Cerebellum (tissue), 4 donors: ENCODE measurements at places on chromosomes 2 and 18. TPM values are rescaled to one million over a fixed set of nuclear protein-coding genes. Genes with fewer than 3 reads are reported as not detected.

GRCh38 chr2:207724113-207724512 is 12.7 kb downstream of the CCNYL1 start:
- DNase-seq, result no peak

CD8B2 gene
- not detected for total RNA-seq

- no peak for DNase-seq
Measured at GRCh38 chr2:33241072-33241471, 235.4 kb upstream of the RASGRP3 start.

NXPH2 gene
- 12.7 TPM for total RNA-seq

HAAO gene
- 2.7 TPM for total RNA-seq

ASXL3 gene
- 98.8 TPM for total RNA-seq

CPSF3 gene
- total RNA-seq, result 36.1 TPM

SLC16A14 gene
- total RNA-seq, result 52.7 TPM

DNA sequence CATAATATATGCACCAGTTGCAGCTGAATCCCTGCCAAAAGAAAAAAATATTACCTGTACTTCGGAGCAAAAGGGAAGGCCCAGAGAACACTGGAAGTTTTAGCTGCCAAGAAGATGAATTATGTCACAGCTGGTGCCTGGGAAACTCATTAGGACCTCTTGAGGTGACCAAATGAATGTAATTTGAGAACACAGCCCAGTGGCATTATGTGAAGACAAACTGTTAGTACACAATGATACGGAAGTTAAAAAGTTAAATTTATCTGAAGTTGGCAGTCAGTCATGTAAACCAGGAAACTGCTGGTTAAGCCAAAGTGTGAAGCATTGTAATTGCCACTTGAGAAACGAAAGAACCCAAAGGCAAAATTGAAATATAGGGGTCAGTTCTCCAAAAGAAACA is 80.7 kb downstream of the EML4 start:
- DNase-seq, result no peak

NEB gene
- 3.9 TPM for total RNA-seq

IL1R1 gene
- 1.5 TPM for total RNA-seq

GRCh38 chr2:219525533-219526232 is 11.4 kb downstream of the ASIC4 start:
- no peak for DNase-seq

DNA sequence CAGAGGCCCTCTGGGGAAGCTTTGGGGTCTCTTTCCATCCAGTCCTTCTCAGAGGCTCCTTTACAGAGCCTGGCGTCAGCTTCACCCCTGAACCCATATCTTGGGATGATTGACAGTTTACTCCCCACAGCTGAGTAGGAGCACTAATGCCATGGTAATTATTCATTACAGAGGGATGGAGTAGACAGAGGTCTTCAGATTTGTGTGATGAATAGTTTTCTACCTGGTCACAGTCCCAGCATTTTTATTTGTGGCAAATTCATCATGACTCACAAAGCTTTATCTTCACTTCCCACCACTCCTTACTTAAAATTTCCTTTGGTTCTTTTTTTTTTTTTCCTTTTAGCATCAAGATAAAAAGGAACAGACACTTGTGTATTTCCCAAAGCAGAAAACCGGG is 104.2 kb downstream of the CCDC85A start:
- DNase-seq, result no peak

DNA sequence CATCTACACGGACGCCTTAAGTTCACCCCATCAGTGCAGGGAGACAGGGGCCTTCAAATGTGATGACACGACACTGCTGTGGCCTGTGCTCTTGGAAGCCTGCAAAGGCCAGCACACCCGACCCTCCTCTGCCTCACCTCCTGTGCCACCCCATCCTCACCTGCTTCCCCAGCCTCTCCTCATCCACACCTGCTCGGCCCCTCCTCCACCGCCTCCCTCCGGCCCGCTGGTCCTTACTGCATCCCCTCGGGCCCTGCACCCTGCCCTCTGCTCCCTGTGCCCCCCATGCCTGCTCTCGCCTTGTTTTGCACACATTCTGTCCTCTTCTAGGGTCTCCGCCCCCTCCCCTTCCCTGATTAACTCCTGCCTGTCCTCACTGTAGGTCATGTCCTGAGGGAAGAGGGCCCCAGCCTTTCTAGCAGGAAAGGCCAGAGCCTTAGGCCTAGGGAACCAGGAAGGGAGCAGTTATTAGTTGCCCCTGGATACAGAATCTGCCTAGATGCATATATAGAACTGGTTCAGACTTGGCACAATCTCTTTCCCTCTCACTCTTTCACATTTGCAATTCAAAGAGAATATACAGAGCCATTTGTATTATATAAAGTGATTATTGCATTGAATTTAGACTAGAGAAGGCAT is 39.4 kb downstream of the TRAPPC12 start:
- DNase-seq, result no peak

GRCh38 chr2:203804070-203804469 is 63.5 kb upstream of the CTLA4 start:
- no peak for DNase-seq

DUSP28 gene
- 3.1 TPM for total RNA-seq
